ENCODE measurements at places on chromosomes 2 and 18.

GRCh38 chr18:2656981-2657512 lies 1.5 kb downstream of the SMCHD1 start:
- no peak for DNase-seq

GRCh38 chr2:101773137-101773536 lies 75.6 kb downstream of the MAP4K4 start:
- no peak for DNase-seq

- DNase-seq = no peak
Observed at GRCh38 chr2:10548626-10549025, 100.5 kb upstream of the ODC1 start.

DNA sequence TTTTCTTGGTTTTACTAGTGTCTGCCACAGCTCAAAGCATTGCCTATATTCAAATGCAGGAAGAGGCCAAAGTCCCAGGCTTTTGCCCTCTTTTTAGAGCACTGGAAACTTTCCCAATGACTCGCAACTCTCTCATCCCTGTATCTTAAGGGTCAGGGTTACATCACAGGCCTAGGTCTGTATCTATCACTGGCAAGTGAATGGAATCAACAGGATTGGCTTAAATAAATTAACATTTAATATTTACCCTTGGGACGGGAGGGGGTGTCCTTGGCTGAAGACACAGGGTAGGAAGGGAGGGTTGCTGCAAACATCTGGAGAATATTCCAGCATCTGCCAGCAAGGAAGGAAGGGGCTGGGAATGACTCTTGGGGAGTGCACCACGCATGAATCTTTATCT lies 242.6 kb downstream of the SLC4A3 start:
- DNase-seq = no peak

DNA sequence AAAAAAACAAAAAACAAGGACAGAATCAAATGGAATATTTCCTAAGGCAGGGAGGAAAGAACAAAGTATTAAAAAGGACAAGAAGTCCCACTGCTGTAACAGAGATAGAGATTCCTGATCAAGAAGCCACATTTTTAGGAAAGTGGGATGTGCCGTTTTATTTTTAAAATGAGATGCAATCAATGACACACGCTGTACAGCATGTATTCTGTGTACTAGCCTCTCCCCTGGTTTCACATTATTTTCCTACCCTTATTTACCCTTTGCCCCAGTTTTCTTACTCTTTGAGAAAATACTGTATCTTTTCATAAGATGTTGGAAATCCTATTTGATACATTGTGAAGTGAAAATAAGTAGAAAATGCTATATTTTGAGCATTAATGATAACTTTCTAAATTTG lies 45.8 kb downstream of the E2F6 start:
- no peak for DNase-seq

DNA sequence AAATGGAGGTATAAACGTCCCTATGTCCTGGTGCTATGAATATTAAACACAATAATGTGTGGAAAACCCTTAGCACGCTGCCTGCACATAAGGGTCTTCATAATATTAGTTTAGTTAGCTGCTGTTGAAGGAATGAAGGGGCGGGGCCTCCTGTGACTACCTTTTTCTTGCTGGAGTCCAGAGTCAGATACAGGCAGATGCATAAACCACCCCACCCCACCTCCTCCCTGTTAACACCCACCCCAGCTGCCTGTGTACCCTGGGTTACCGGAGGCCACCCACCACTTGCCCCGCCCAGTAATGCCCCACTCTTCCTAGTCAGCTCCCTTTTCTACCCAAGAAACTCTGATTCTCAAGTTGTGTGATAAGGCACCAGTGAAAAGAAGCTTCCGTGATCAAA lies 158.4 kb downstream of the EN1 start:
- no peak for DNase-seq

GRCh38 chr2:159251296-159252173 lies 35.0 kb downstream of the WDSUB1 start:
- DNase-seq = no peak
